ENCODE measurements at places on chromosomes 5 and 9. TPM values are rescaled to one million over a fixed set of nuclear protein-coding genes. Genes with fewer than 3 reads are reported as not detected.

DNA sequence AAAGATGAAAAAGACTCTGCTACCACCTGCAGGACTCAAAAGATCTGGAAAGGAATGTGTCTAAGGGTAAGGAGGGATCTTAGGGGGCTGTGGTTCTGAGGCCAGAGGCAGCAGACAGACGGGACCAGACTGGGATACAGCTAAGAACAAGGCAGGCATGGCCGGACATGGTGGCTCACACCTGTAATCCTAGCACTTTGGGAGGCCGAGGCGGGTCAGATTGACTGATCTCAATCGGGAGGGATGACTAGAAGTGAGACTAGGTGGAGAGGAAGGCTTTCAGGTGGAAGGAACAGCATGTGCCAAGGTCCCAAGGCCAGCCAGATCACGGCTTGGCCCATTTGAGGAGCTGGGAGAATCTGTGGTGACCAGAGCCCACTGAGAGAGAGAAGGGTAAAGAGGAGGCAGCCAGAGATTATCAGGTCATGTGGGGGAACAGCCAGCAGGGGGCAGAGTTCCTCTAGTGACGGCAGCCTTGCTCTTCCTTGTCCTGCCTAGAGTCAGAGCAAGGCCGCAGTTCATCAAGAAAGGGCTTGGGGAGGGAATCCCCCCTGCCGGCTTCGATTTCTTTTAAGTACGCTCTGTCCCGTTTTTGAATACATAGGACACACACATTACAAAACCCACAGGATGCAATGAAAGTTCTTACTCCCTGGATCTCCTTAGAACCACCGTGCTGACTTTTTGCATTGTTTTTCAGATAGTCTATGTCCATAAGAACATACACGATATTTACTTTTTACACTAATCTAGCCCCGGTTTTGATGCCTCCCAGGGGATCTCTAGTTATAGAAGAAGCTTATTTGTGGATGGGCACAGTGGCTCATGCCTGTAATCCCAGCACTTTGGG lies 2.6 kb upstream of the OLFML2A start:
- DNase-seq: peak; percentile 83

GRCh38 chr5:147963948-147964693 lies 57.8 kb upstream of the C5orf46 start:
- DNase-seq: peak; percentile 21

DNA sequence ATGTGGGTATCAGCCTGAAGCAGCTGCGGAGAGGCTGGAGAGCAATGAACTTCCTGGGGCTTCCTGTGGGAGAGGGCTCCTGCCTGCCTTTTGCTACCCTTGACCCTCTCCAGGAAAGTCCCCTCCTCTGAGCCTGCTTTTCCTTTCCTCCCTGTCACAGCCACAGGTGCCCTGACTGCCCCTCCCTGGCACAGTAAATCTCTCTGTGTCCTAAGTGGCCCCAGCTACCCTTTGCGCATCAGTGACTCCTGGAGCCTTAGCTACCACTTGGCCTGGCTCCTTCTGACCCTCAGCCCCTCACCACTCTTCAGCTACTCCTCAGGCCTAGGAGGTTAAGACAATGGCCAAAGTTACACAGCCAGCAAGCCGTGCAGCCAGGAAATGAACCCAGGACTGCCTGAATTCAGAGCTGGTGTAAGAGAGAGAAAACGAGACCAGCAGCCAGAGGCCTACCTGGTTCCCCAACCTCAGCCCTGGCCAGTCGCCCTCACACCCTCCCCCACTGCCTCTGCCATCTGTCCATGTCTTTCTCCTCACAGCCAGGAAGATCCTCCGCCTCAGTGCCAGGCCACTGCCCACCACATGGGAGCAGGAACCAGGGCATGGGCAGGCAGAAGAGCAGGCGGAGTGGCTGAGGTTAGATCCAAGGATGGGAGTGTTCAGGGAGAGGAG lies 18.6 kb downstream of the CNTFR start:
- no peak for DNase-seq

DNA sequence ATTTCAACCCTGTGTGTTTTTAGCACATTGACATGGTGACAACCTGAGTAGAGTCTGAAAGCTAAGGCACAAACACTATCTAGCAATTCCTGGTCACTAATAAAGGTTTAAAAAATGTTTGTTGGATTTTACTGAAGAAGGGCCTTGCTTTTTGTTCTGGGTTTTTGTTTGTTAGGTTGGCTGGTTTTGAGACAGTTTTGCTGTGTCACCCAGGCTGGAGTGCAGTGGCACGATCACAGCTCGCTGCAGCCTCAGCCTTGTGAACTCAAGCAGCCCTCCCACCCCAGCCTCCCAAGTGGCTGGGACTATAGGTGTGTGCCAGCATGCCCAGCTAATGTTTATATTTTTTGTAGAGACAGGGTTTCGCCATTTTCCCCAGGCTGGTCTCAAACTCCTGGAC lies 39.0 kb downstream of the PRKACG start:
- no peak for DNase-seq

DNA sequence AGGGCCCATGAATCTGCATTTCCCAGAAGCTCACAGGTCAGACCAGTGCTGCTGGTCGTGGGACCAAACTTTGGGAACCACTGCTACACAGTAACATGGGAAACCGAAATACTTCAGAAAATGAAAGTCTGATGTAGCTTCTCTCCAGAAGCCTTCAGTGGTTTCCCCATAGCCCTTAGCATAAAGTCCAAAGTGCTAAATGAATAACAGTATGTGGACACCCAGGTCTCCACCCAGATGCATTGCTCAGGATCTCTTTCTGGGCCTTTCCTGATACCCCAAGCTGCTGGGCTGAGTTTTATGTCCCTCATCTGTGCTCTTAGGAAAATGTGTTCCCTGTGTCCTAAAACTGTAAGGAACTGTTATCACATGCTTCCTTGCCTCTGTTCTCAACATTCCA lies 100.4 kb downstream of the NFIB start:
- no peak for DNase-seq

KCNMB1 gene
- total RNA-seq: not detected

GRCh38 chr9:4442806-4443205 lies 47.5 kb upstream of the SLC1A1 start:
- DNase-seq: no peak

DNA sequence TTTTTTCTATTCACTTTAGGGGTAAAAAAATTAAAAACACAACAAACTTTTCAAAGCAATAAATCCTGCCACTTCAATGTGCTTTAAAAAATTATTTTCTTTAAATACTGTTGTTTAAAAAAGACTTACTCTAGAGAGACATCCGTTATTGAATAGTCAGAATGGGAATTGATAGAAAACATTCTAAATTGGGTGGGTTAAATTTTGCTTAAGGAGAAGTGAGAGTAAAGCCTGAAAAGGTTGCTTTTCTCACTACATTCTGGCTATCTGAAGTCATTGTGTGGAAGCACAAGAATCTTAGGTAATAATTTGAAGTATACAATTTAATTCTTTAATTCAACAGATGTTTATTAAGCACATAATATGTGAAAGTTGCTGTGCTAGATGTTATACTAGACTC lies 509.3 kb downstream of the NR2F1-AS1 start:
- no peak for DNase-seq

All from Calu3 (cell line).